Cardiac septum (tissue), 1 donor: ENCODE measurements at places on chromosomes 12 and 14.

- DNase-seq, result no peak
Measured at GRCh38 chr12:62158461-62159360, 101.5 kb upstream of the USP15 start.

GRCh38 chr12:121717041-121717699, 4.6 kb downstream of the TMEM120B start:
- DNase-seq, result no peak

- no peak for DNase-seq
Measured at GRCh38 chr12:111298582-111299436, 70.1 kb downstream of the PHETA1 start.

GRCh38 chr14:97581016-97581415, 783.8 kb downstream of the VRK1 start:
- no peak for DNase-seq

DNA sequence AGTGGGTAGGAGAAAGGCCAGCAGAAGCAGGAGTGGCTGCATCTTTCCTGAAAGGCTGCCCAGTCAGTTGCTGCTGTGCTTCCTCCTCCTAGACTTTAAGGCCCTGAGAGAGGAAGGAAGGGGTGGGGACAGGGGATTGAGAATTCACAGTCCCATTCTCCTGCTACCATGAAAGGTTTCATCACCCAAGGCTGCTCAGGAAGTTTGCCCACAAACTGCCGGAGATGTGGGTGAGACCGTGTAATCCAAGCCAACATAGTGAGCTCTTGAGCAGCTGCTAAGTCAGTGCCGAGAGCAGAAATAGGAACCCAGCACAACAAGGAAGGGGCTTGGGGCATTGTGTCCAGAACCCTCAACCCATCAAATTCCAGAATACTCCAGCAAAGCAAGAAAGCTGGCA, at the start of gene CTSG:
TSS of gene CTSG (minus strand) at position 69 of the 400 bp plus-strand sequence. CDS start at position 42, 27 bp downstream.
- DNase-seq, result no peak

DNA sequence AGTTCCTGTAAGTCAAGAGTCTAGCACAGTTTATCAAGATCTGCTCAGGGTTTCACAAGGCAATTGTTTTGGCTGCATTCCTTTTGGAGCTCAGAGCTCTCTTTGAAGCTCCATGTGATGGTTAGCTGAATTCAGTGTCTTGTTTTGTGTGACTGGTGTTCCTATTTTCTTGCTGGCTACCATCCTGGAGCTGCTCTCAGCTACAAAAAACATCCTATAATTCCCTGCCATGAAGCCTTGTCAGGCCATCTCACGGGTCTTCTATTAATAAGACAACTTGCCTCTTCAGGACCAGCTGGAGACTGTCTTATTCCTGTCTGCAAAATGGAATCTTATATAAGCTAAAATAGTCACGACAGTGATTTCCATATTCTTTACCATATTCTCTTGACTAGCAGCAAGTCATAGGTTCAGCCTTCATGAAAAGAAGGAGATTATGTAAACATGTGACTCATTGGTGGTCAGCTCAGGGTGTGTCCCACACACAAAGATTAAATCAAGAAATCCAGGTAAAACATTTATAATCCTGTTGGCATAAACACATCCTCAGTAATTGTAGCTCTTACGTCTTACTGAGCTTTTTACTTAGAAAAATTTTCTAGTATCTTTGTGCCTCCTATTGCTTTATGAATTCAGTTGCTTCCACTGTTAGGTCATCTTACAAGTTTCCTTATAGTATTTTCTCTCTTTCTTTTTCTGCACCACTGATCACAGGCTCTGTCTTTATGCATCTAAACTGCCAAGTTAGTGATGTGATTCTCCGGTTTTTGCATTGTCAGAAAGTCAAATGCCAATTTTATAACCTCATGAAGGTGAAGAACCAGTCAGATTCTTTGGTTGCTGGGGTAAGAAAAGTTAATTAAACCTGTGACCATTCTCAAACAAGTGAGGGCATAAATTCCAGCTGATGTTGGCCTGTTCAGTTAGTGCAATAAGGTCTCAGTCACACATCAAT, 378.5 kb upstream of the MGAT4C start:
- no peak for DNase-seq

DNA sequence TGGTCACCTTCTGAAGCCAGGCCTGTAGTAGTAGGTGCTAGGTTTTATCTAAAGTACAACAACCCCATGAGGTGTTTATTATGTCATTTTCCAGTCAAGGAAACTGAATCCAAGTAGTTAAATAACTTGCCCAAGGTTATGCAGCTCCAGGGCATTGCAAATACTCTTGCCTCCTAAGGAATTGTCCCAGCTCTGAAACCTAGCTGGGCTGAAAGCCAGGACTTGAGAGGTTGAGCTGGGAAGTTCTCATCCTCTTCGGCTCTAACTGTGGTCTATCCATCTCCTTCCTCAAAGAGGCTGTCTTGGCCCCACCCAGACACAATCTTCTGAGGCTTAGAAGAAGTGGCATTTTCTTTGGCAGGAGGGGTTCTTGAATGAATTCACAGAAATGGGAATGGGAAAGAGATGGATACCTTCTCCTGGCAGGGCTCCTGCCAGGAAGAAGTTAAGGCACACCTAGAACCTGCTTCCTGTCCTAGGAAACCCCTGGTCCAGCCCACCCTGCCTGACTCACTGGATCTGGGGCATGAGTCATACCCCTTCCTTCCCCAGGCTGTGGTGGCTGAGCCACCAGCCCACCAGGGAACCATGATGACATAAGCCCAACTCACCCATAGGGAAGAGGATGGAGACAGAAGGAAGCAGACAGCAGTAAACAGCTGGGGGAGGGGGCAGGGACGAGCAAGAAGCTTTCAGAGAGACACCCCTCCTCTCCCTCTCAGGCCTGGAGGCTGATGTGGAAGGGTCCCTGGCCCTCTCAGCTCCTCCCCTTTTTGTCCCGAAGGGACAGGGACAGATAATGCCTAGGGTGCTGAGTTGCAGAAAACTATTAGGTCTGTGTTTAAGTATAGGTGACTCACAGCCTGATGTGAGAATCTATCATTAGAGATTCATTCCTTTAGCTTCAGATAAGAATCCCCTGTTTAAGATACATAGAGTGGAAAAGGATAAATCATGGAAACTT, 2.1 kb upstream of the PLEK2 start:
- no peak for DNase-seq

- DNase-seq, result peak; percentile 27
Measured at GRCh38 chr12:2749580-2749979, 45.2 kb upstream of the FKBP4 start.

DNA sequence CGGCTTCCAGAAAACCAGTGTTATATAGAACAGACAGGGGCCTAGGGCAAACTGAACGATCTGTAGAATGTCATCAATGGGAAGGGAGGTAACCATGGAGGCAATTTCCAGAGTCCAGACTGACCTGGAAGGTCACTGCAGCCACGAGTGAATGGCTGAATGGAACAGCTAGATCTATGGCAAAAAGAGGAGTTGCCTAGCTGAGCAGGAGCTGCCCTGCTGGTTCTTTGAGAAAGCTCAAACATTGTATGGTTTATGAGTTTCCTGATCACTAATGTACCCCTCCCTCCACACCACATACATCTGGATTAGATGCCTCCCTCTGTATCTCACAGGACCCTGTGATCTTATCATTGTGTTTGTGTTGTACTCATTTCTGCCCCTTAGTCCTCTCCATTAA, 1.0 kb upstream of the RERG start:
- no peak for DNase-seq

GRCh38 chr12:6635375-6635855, 344 bp downstream of the LPAR5 start:
- DNase-seq, result no peak

DNA sequence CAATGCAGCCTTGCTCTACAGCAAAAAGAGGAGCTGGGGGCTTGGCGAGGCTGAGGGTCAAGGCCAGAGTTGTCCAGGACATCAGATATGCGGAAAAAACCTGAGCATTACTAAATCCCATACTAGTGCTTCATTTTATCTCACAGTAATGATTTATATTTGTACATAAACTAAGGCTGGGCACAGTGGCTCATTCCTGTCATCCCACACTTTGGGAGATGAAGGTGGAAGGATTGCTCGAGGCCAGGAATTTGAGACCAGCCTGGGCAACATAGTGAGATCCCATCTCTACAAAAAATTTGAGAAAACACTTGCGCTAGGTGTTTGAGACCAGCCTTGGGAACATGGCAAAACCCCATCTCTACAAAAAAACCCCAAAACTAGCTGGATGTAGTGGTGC, 11.6 kb upstream of the JPH4 start:
- DNase-seq, result no peak

DNA sequence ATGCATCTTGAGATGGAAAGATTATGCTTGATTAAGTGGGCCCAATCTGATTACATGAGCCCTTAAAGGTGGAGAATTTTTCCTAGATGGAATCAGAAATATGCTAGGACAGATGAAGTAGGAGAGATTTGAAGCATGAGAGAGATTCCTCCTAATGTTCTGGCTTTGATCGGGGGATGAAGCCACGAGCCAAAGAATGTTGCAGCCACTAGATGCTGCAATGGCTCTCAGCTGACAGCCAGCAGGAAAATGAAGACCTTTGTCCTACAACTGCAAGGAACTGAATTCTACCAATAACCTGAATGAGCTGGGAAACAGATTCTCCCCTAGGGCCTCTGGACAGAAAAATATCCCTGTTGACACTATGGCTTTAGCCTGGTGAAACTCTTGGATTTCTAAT, 82.6 kb upstream of the ATP2B1 start:
- no peak for DNase-seq

DNA sequence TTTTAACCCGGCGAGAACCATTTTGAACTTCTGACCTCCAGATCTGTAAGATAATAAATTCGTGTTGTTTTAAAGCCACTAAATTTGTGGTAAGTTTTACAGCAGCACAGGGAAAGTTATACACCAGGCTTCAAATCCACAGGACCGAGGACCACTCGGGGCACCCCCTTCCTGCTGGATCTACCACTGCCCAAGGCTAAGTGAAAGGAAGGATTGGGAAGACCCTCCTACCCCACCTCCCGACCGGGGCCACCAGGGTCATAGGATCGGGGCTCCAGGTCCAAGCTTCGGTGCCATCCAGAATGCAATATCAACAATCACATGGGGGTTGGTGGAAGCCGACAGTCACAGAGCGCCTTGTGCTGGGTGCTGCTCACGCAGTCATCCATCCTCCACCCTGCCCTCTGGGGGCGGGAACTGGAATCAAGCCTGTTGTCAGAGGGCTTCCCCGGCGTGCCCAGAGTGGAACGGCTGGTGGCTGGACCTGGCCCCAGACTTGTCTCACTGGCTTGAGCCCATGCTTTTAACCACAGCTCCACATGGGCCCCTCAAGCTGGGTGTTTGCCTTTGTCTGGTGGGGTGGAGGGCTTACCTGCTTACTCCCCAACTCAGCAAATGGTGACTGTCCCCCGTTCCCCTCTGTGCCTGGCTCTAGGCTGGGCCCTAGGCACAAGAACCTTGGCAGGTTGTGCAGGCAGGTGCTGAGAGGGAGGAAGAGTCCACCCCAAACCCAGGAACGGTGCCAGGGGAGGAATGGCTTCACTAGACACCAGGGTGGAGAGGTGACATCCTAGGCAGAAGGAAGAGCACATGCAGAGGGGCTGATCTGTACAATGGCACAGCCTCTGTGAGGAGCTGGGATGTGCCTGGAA, 180.3 kb upstream of the RTL1 start:
- DNase-seq, result peak; percentile 29

GRCh38 chr14:70045844-70046535, 142.8 kb downstream of the SLC8A3 start:
- no peak for DNase-seq

GRCh38 chr14:46782281-46782680, 130.7 kb upstream of the RPL10L start:
- no peak for DNase-seq

DNA sequence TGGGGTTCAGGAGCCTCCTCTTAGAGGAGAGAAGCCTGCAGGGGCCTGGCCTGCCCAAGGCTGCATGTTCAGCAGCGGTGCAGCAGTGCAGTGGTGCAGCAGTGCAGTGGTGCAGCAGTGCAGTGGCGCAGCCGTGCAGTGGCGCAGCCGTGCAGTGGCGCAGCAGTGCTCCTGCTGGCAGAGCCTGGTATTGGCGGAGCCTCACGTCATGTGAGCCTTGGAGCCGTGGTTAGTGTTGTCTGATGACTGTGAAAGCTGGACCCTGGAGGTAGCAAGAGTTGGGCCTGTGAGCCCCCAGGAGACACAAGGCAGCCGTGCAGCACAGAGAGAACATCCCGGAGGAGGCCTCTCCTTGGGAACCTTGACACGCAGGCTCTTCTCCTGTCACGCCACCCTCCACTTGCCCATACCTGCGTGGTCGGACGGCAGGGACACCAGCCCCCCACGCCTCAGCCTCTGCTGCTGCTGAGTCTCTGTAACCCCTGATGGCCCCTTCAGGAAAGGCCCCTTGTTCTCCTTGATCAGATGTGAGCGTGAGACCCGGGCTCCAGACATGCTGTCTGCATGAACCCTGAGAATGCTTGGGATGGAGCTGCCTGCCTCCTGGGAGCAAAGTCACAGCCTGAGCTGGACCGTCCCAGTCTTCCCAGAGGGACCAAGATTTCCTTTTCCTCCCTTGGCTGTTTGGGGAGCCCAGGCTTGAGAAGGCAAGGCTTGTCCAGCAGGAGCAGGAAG, 193.7 kb downstream of the KIF26A start:
- DNase-seq, result peak; percentile 58

DNA sequence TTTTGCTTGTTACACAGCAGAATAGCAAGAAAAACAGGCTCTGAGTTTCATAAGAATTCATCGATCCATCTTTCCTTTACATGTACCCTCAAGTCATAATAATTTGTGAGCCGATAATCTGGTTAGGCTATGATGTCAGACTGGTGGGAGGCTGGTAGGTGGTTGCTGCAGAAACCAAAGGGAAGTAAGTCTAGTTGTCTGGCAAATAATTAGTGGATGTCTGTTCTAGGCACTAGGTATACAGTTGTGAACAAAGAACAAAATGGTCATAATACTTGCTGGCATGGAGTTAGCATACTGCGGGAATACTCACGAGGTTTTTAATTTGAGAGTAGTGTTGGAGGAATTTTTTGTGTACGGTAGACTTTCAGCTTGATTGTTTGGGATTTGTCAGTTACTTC, 8.8 kb downstream of the SUSD6 start:
- no peak for DNase-seq

DNA sequence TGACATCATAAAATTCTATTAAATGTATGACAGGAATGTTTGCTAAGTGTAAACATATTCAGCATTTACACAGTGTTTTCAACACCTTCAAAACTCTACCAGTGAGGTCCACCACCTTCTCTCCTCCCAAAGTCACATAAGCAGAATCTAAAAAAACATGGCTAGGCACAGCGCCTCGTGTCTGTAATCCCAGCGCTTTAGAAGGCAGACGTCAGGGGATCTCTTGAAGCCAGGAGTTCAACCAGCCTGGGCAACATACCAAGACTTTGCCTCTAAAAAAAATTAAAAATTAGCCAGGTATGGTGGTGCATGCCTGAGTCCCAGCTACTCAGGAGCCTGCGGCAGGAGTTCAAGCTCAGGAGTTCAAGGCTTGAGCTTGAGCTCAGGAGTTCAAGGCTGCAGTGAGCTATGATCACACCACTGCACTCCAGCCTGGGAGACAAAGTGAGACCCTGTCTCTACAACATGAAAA, 30.0 kb downstream of the NUMB start:
- DNase-seq, result no peak

GRCh38 chr12:20368114-20368650, at the start of gene PDE3A:
Gene PDE3A, plus strand, starts transcription at chr12:20368537. Its CDS starts 748 bp downstream, at chr12:20369285.
- peak; percentile 77 for DNase-seq

- DNase-seq, result no peak
Measured at GRCh38 chr14:67317822-67318221, 41.8 kb downstream of the ATP6V1D start.

GRCh38 chr12:41652981-41653380, 464.9 kb downstream of the PDZRN4 start:
- DNase-seq, result no peak

- DNase-seq, result no peak
Measured at GRCh38 chr14:51550636-51551035, 101.1 kb upstream of the FRMD6 start.
